Suppressor macrophage treated with lipopolysaccharide for 1 hour (primary cell): ENCODE measurements at places on chromosomes 7 and 10.
A peak's percentile ranks its signal among the peaks of the same experiment; 100 is the strongest.

- DNase-seq = no peak
Measured at GRCh38 chr10:104197364-104197763, 34.8 kb downstream of the CFAP43 start.

GRCh38 chr10:73060738-73061635 is 35.7 kb downstream of the P4HA1 start:
- peak; percentile 35 for DNase-seq

DNA sequence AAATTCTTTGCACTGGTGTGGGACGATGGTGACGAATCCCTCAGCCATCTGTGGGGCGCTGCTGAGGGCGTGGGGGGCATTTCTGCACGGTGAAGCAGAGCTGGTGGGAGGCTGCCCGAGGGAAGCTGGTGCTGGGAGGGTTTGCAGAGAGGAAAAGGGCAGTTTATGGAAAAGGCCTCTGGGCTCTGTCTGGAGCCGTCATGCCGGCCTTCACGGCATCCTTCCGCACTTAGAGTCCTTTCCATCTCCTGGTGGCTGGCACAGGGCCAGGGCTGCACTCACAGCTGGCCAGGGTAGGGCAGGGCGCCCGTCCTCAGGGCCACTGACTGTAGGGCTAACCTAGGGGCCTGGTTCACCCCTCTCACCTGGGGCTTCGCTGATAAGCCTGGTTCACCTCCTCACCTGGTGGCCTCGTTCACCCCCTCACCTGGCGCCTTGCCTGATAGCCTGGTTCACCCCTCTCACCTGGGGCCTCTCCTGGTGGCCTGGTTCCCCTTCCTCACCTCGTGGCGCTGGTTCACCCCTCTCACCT is 598 bp upstream of the AMZ1 start:
- no peak for DNase-seq

DNA sequence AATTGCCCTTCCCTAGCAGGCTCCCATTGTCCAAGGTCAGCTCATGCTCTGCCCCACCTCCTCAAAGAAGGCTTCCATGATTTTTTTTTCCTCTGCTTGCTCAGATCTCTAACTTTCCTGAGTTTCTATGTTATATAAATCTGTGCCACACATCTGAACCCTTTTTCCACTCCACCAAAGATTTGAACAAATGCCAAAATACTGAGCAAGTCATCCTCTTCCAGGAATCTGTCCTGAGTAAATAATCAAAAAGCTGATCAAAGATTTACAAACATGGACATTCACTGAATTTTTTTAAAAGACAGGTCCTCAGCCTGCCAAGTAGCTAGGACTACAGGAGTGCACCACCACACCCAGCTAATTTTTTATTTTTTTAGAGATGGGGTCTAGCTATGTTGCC is 102.8 kb upstream of the ARID5B start:
- no peak for DNase-seq

GRCh38 chr10:30708234-30708633 is 78.7 kb upstream of the LYZL2 start:
- no peak for DNase-seq

DNA sequence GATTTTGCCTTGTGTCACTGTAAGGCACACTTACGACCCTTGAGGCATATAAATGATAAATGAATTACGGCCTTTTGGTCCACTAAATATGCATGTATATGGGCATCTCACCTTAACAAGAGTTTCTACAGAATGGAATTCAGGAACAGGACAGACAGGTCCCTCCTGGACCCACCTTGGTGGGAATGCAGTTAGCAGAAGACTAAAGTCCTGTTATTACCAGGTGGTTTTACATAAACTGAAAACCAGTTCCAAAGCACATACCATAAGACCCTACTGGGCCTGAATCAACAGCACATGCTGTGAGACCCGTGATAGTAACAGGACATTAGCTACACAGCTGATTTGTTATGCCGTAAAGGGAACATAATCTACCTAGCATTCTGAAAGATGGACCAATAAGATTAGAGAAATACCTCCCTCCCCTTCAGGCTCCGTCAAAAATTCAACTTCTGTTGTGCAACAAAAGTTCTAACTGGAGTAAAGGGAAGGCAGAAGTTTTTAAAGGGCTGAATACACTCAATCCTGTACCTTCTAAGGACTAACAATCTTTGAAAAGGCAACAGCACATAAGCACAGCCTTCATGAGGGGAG is 24.0 kb downstream of the LAMB1 start:
- DNase-seq = no peak

GRCh38 chr7:115838829-115839228 is 191.7 kb downstream of the TFEC start:
- DNase-seq = no peak

DNA sequence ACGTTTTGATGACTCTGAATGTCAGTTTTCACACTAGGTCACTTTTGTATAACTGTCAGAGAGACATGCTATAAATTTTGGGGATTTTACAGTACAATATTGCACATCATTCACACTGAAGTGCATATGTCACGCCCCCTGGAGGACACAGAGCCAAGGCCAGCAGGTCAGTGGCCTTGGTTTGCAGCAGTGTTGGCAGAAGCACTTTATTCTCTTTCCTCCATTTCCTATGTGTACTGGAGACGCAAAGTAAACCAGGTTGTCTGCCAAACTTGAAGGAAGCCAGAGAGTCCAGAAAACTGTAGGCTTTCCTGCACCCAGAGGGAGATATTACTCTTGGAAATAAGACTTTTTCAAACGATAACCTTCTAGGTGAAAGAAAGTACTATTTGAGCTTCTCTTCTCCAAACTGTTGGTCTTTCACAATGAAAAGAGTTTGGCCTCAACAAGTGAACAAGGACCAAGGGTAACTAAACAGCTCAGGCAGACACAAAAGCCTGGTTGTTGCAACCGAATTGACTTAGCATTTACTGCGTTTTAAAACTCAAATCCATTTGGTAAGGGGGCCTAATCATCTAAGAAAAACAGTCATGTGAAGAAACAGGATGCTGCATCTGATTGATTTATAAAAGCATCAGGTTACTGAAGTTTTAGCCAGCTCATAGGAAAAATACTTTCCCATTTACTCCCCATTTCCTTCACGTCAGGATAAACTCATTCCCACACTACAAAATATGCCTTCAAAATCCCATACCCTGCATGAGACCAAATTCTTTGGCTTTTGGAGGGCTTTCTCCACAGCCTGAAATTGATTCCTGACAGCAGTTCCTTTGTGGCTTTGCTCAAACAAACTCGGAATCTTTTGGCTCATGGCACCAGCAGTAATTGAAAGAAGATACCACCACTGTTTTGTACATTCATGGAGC is 83.0 kb upstream of the SEC61G start:
- peak; percentile 33 for DNase-seq

GRCh38 chr7:19098510-19098909 is 18.9 kb downstream of the TWIST1 start:
- no peak for DNase-seq

- no peak for DNase-seq
Measured at GRCh38 chr10:71778071-71778825, 4.9 kb upstream of the VSIR start.

DNA sequence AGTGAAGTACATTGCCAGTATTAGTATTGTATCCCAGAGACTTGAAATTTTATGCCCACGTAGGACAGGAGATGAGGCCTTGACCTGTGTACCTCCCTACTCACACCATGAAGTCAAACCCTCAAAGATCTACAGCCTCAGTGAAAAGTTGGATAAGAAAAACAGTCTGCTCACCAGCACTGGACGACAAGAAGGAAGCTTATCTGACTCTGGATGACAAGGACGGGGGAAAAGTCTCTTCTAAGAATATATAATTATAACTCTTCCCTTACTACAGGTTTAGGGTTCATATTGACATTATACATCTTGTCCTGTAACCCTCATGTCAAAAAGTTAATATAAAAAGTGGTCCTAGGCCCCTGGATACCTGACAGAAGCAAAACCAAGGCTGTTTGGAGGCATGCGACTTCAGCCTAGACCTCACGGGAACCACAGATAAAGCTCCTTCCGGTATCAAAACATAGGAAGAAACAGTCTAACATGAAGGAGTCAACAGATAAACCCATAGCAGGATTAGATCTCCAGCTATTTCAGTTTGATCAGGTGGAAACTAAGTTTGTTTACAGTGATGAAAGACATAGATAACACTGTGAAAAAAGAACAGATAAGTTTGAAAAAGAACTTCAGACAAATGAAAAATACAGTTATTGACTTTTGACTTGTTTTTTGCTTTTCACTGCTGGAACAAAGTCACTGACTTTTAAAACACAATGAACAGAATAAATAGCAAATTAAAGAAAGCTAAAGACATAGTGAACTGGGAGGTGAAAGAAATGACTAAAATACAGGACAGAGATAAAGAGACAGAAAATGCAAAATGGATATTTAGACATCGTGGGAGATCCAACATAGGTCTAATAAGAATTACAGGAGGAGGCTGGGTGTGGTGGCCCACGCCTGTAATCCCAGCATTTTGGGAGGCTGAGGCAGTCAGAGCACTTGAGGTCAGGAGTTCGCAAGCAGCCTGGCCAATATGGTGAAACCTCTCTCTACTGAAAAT is 145.9 kb downstream of the PHTF2 start:
- no peak for DNase-seq

DNA sequence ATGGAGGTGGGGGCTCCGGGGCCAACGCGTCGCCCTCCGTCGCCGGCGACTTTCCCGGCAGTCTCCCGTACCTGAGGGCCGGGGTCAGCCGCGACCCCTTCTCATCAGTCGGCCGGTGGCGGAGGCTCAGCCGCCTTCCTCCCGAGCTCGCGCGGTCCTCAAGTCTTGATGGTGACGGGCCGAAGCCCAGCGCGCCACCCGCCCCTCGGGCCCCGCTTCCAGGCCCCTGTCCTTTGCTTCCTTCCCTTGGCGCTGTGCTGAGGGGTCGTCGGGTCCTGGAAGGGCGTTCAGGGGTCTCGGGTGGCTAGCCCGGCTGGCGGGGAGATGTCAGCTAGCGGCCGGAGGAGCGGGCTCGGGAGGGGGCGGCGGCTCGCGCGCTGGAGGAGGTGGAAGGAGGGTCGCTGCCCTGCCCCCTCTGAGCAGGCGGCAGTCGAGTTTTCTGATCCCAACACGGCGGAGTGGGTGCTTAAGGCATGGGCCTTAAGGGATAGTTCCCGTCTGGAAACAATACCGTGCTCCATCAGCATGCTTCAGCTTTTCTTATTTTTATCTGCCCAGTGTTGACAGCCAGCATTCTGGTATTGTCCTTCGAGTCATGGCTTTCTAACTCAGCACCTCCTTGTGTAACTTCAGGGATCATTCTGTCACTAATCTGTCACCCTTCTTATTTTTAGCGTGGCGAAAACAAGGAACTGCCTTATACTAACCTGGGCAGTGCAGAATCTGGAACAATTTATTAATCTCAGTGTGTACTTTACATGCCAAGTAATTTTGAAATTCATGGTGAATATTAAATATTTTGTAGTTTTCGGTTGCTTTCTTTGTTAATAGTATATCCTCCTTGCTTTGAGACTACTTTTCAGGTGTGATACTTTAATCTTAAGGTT is 748 bp downstream of the PHTF2 start:
- peak; percentile 61 for DNase-seq

DNA sequence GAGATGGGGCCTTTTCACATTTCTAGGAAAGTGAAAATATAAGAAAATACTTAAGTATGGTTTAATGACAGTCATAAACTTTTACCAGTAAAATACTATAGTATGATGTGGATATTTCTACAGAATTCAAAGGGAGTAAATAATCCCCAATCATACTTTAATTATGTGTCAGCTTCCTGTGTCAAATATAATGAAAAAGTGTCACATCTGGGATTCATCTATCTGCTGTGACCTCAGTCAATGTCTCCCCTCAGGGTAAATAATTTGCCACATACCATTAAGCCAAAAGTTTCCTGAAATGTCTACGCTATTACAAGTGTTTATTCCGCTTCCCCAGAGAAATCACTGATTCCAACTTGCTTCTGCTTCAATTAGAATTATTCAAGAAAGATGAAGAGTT is 110.5 kb downstream of the ITGA8 start:
- no peak for DNase-seq

DNA sequence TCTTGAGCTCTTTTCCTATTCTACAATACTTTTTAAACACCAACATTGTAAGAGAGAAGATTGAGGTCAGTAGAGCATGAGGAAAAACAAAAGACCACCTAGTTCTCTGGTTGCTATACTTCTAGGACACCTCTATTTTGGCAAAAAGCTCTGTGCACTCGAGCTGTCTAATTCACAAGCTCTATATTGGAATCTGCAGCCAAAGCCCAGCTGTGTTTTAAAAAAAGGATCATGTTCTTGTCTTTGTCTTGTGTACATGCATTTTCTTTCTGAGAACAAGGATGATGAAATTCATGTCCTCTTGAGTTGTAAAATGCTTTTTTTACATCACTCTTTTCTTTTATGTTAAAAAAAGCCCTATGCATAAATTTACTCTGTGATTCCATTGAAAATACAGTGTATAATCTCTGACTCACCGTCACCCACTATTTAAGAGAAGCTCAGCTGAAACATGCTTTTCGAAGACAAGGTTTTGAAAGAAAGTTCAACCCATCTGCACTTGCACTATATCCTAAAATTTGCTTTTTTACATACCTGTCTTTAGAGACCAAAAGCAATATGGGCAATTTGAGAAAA is 215.5 kb upstream of the VSTM2A start:
- DNase-seq = no peak

DNA sequence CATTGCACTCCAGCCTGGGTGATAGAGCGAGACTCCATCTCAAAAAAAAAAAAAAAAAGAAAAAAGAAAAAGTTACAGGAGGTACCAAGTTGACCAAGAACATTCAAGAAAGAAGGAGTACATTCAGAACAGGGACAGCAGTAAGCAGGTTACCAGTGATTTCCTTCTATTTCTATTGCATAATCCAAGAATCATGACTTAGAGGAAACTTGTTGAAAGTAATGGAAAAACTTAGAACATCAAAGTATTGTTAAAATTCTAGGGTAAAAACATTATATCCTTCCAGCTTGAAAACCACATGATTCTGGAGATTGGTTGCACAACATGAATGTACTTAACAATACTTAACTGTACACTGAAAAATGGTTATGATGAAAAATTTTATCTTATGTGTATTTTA is 25.2 kb downstream of the RAPGEF5 start:
- no peak for DNase-seq

DNA sequence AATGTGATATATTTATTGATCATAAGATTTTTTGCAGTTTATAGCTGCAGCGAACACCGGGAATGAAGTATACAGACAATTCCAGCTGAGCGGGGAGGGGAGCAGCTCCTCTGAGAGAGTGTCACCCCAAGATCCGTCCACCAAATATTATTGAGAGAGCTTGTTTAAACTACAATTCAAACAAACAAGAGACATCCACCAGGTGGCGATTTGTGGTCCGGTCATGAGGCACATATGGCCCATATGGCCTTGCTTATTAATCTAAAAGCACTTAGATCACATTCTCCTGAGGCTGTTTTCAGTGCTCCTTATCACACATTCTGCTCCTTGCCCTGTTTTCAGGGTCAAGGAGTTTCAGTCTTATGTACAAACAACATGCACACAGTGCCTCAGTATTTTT is 83.1 kb downstream of the THSD7A start:
- DNase-seq = no peak
